Heart right ventricle (tissue), 16 donors: ENCODE measurements at places on chromosomes 3 and 15. TPM values are rescaled to one million over a fixed set of nuclear protein-coding genes. Genes with fewer than 3 reads are reported as not detected.
A peak's percentile ranks its signal among the peaks of the same experiment; 100 is the strongest.

DENND4A gene
- total RNA-seq: 19.4 TPM

IL17RD gene
- total RNA-seq: 15.6 TPM

MITF gene
- total RNA-seq: 85.1 TPM

ENTPD3 gene
- total RNA-seq: 0.44 TPM

PRSS50 gene
- 0.34 TPM for total RNA-seq

SENP7 gene
- total RNA-seq: 9.6 TPM

TRIM69 gene
- total RNA-seq: 67.8 TPM

DNA sequence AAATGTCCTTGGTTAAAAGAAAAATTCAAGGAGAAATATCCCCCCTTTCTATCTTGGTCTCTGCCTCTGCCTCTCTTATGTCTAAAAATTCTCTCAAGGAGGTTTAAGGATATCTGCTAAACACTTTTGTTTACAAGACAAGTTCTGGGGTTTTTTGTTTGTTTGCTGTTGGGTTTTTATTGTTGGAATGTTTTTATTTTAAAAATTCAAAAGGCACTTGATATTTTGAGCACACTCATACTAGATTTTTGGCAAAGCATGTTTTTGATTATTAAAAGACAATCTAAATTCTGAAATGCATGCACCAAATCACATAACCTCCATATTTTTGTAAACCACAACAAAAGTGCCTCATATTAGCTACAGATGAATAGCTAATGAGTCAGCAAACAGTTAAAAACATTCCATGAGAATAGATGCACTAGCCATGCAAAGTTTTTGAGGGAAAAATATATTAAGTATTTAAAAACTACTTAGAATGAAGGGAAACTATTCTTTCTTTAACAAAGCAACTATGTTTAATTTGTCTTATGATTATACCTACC, 84.6 kb downstream of the ZBTB20 start:
- no peak overlapping the region for H3K4me3 ChIP-seq
- no peaks in the 10 kb centered on the region for H3K36me3 ChIP-seq
- no peaks in the 10 kb centered on the region for H3K27me3 ChIP-seq
- DNase-seq: no peak
- no peaks in the 10 kb centered on the region for H3K4me1 ChIP-seq

DNA sequence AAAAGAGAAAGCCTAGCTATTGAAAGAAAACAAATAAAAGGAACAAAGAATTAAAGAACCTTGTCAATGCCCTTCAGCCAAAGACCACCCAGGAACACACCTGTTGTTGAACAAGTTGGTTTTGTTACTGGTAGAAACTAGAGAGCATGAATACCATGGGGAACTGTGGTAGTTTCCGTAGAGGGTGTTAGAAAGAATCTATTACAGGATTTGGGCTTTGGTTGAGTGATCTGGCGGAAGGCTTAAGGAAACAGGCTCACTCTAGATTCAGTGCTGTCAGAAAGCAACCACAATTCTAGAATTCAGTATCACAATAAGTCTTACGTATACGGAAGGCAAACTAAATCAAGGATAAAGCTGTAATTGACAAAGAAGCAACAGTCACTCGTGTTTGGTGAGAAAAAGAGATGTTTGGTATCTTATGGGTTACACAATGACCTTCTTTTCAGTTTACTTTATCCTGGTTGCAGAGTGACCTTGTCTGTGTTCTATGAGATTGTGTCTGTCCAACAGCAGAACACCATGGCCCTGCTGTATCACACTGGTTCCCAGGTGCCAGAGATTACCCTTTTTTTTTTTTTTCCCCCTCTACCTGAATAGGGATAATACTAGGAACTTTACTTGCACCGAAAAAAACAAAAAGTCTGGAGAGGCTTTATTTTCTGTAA, 265.9 kb downstream of the SHQ1 start:
- H3K4me3 ChIP-seq: no peak overlapping the region
- H3K27ac ChIP-seq: no peak overlapping the region
- no peaks in the 10 kb centered on the region for H3K27me3 ChIP-seq
- DNase-seq: no peak
- H3K4me1 ChIP-seq: no peaks in the 10 kb centered on the region

- no peaks in the 10 kb centered on the region for H3K36me3 ChIP-seq
- H3K27me3 ChIP-seq: no peaks in the 10 kb centered on the region
- H3K4me1 ChIP-seq: peaks cover 38% of the 10 kb centered on the region
Observed at GRCh38 chr3:51669241-51670052, 1.6 kb upstream of the TEX264 start.

GRCh38 chr3:121918779-121919483, 24.7 kb downstream of the SLC15A2 start:
- no peak overlapping the region for H3K27ac ChIP-seq
- no peaks in the 10 kb centered on the region for H3K4me1 ChIP-seq

GRCh38 chr15:55088207-55088606, 108.5 kb downstream of the RSL24D1 start:
- H3K4me1 ChIP-seq: no peaks in the 10 kb centered on the region
- no peak for DNase-seq
- H3K27me3 ChIP-seq: no peaks in the 10 kb centered on the region

GRCh38 chr3:8486936-8487335, 14.7 kb upstream of the LMCD1 start:
- DNase-seq: no peak
- H3K27ac ChIP-seq: no peak overlapping the region
- no peaks in the 10 kb centered on the region for H3K27me3 ChIP-seq
- no peak overlapping the region for H3K4me3 ChIP-seq
- no peaks in the 10 kb centered on the region for H3K36me3 ChIP-seq
- H3K4me1 ChIP-seq: peaks cover 42% of the 10 kb centered on the region

DNA sequence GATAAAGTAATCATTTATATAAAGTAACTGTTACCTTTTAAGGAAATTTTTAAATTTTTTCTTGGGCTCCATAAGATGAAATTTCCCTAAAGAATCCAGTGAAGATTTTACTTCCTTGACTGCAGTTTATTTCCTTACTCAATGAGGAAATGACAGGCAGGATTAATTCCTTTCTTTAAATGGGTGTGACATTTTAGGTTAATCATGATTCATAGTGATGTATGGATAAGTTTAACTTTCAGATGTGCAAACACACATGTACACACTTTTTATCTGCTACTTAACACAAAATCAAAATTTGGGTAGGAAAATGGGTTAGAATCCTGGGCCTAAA, 11.2 kb upstream of the LEO1 start:
- H3K4me3 ChIP-seq: no peak overlapping the region
- no peak overlapping the region for H3K27ac ChIP-seq
- DNase-seq: no peak
- H3K4me1 ChIP-seq: peaks cover 22% of the 10 kb centered on the region
- H3K27me3 ChIP-seq: no peaks in the 10 kb centered on the region

DNA sequence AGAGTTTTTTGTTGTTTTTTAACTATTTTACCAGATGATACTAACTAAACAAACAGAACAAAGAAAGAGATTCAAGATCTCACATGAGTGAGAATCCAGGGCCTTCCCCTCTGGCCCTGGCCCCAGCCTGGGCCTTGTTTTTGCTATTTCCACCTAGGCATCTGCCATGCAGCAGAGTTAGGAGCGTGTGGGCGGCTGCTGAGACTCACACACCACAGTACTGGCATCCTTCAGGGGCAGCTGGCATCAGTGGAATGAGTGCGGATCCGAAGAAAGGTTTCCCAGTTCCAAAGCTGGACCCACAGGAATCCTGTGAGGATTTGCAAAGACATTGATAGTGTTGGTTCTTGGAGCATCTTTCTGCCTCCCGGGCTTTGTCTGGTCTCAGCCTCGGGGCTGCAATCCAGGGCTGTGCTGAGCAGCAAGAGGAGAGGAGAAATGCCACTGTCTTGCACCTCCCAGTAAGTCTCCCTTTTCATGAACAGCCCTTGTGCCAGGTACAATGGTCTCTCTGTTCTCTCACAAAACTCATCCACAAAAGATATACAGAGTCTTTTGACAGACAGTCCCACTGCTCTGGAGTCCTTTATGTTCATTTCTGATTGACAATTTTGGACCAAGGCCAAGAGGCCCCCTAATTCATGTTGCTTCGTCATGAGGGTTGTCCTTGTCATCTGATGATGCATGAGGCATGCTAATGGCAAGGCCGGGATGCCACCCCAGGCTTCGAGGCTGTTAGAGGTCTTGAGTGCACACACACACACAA, 46.6 kb downstream of the APH1B start:
- no peaks in the 10 kb centered on the region for H3K27me3 ChIP-seq
- no peak overlapping the region for H3K27ac ChIP-seq
- no peaks in the 10 kb centered on the region for H3K36me3 ChIP-seq
- DNase-seq: no peak
- no peaks in the 10 kb centered on the region for H3K4me1 ChIP-seq
- H3K4me3 ChIP-seq: no peak overlapping the region

DNA sequence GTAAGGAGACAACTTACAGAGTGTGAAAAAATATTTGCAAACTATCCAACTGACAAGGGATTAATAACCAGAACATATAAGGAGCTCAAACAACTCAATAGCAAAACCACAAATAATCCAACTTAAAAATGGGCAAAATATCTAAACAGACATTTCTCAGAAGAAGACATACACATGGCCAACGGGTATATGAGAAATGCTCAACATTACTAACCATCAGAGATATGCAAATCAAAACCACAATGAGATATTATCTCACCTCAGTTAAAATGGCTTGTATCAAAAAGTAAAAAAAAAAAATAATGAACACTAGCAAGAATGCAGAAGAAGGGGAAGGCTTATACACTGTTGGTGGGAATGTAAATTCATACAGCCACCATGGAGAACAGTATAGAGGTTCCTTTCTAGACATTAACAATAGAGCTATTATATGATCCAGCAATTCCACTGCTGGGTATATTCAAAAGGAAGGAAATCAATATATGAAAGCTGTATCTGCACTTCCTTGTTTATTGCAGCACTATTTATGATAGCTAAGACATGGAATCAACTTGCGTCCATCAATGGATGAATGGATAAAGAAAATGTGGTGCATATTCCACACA, 998.6 kb downstream of the NAALADL2 start:
- no peak overlapping the region for H3K4me3 ChIP-seq
- no peaks in the 10 kb centered on the region for H3K27me3 ChIP-seq
- no peak overlapping the region for H3K27ac ChIP-seq
- H3K4me1 ChIP-seq: no peaks in the 10 kb centered on the region
- no peak for DNase-seq

DNA sequence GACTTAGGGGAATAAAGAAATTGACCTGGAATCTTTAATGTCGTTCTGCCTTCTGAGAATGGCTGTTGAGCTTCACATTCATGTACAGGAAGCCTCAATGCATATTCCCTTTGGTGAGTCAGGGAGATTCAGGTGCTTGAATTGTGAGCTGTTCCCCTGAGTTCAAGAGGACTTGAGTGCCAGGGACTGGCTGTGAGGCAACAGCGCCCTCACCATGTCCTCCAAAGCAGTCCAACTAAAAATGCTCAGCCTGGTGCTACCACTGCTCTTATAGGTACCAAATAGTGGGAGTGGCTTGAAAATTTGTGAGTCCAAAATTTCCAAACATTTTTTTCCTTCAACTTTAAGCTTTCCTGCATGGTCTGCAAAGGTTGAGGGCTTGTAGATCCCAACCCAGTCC, 54.1 kb downstream of the LEO1 start:
- peaks cover 98% of the 10 kb centered on the region for H3K36me3 ChIP-seq
- no peak overlapping the region for H3K27ac ChIP-seq
- no peaks in the 10 kb centered on the region for H3K4me1 ChIP-seq
- no peak for DNase-seq

DNA sequence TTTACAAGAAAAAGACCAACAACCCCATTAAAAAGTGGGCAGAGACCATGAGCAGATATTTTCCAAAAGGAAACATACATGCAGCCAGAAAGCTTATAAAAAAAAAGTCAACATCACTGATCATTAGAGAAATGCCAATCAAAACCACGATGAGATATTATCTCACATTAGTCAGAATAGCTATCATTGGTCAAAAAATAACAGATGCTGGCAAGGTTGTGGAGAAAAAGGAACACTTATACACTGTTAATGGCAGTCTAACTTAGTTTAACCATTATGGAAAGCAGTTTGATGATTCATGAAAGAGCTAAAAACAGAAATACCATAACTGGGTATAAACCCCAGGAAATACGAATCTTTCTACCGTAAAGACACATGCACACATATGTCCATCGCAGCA, 76.3 kb downstream of the SUCNR1 start:
- H3K27me3 ChIP-seq: no peaks in the 10 kb centered on the region
- no peak for DNase-seq
- H3K36me3 ChIP-seq: no peaks in the 10 kb centered on the region
- no peak overlapping the region for H3K4me3 ChIP-seq
- no peaks in the 10 kb centered on the region for H3K4me1 ChIP-seq
- H3K27ac ChIP-seq: no peak overlapping the region

DNA sequence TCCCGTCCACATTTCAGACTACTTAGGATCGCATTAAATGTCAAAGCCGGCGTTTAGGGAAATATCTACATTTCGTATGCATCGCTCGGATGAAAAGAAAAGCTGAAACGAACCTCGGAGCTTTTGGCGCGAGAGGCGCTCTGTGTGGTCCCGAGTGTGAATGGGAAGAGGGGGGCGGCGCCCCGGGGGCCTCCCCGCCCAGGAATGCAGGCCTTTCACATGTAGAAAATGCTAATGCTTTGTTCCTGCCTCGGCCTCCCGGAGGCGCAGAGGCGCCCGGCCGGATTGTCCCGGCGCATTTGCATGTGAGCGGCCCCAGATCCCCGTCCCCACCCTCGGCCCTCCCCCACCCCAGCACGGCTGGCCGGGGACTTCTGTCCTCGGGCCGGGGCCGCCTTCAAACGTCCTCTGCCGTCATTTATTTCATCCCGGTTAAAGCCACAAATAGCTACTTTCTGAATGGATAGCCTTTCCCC, 37.0 kb upstream of the TRIM71 start:
- H3K4me1 ChIP-seq: no peaks in the 10 kb centered on the region
- DNase-seq: peak; percentile 8
- H3K4me3 ChIP-seq: peak overlapping the region; percentile 48
- no peaks in the 10 kb centered on the region for H3K36me3 ChIP-seq

DNA sequence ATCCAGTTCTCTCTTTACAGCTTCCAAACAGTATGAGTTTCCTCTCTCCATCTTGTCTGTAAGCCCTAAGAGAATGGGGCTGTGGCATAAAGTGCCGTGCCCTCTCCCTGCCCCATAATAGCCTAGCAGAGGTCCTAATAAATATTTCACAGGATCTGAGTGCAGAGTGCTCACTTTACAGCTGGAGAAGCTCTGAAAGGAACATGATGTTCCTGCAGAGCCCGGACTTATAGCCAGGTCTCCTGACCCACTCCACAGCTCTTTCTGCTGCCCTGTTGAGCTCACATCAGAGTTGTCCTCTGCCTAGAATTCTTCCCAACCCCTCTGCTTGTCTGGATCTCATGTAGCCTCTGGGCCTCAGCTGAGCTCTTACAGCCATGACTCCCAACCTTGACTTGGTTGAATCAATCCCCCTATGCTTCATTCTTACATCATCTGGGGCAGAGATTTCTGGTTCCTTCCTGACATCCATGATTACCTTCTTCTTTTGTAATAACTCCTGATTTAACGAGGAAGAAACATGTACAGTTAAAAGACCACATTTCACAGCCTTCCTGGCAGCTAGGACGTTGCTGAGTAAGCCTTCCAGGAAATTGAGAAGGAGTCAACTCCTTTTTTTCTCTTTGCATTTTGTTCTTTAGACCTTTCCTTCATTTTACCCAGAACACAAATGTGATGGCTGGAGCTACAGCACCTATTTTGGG, 135.3 kb downstream of the RPLP1 start:
- no peak for DNase-seq
- H3K4me3 ChIP-seq: no peak overlapping the region
- no peaks in the 10 kb centered on the region for H3K4me1 ChIP-seq
- no peaks in the 10 kb centered on the region for H3K27me3 ChIP-seq
- no peak overlapping the region for H3K27ac ChIP-seq

GRCh38 chr15:73212424-73212823, 156.3 kb downstream of the HCN4 start:
- H3K27me3 ChIP-seq: no peaks in the 10 kb centered on the region
- H3K4me3 ChIP-seq: no peak overlapping the region
- no peak for DNase-seq
- no peak overlapping the region for H3K27ac ChIP-seq
- H3K36me3 ChIP-seq: no peaks in the 10 kb centered on the region
